Esophagus muscularis mucosa (tissue), 4 donors: ENCODE measurements at places on chromosomes 5 and 9. TPM values are rescaled to one million over a fixed set of nuclear protein-coding genes. Genes with fewer than 3 reads are reported as not detected.

DNA sequence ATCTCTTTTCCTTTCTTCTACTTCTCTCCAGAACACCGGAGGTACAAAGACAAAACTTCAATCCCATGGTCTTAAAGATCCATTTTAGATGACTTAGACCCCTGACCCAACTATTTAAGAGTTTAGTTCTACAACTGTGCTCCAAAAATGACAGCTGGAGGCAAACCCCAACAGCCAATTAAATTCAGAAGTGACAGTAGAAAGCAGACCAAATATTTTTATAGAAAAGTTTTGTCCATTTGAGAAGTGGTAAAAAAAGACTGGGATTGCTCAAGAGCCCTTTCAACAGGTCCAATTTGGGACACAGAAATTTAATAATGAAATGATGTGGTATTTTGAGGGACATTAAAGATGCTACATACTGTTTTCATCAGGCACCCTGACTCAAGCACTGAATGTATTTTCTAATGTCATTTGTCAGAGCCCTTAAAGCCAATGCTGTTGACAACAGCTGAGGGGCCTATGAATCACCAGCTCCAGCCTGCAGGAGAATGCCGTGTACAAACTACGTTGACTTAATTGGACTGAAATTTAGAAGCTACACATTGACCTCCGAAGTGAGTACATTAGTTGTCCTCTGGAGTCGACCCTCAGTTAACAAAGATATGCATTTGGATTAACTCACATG is 147.5 kb upstream of the PIK3R1 start:
- peak; percentile 42 for DNase-seq

PCDHB13 gene
- total RNA-seq, result 5.8 TPM

DNA sequence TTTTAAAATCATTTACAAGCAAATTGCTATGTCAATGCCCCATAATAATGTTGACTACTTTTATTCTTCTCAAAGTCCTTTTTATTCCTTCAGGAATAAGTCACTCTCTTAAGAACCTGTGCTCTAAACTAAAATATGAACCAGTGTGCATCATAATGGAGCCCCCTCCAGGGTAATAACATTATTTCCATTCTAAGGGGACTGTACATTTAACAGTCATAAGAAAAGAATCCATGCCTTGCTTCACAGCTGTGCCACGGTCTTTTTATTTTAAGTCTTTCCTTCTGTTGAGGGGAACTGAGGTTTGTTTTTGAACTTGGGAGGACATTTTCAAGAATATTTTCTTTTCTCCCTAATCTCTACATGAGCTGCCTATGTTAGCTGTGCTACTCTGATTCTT is 297.6 kb downstream of the MAN2A1 start:
- no peak for DNase-seq

GRCh38 chr5:142784401-142784955 is 14.3 kb downstream of the ARHGAP26 start:
- no peak for DNase-seq
